ENCODE measurements at places on chromosomes 5 and 9. TPM values are rescaled to one million over a fixed set of nuclear protein-coding genes. Genes with fewer than 3 reads are reported as not detected.

The GARNL3 gene
- total RNA-seq, result 11.5 TPM

The MYOZ3 gene
- total RNA-seq, result 1.7 TPM

The KCNV2 gene
- total RNA-seq, result not detected

The PCDHB5 gene
- 0.08 TPM for total RNA-seq

The SLIT3 gene
- 26.4 TPM for total RNA-seq

The CDH18 gene
- 7.0 TPM for total RNA-seq
